Endothelial cell of umbilical vein (primary cell): ENCODE measurements at places on chromosomes 2 and 18. TPM values are rescaled to one million over a fixed set of nuclear protein-coding genes. Genes with fewer than 3 reads are reported as not detected.

GRCh38 chr2:29751390-29751789, 170.0 kb downstream of the ALK start:
- no peak for DNase-seq

DNA sequence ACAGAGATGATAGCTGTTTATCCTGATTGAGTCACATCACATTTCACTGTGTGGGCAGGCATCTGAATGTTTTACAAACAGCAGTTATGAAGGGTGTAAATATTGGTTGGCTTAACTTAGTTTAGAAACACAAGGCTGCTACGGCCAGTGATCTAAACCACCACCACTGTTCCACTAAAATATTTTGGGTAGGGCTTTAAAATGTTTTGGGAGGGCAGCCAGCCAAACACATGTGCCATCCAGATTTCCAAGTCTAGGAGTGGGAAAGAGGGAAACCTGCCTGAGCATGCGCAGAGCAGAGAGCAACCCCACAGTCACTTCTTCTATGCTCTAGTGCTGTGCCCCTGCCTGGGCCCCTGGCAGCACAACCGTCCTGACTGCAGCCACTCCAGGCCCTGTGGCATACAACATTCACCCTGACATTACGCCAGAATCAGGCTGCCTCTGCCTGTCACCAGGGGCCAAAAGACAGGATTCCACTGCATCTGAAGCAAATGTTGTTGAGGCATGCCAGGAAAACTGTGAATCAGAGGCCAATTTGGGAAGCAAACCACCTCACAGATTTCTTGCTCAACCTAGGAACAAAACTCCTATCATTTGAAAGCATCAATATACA, 74.8 kb upstream of the COL5A2 start:
- DNase-seq: no peak

DNA sequence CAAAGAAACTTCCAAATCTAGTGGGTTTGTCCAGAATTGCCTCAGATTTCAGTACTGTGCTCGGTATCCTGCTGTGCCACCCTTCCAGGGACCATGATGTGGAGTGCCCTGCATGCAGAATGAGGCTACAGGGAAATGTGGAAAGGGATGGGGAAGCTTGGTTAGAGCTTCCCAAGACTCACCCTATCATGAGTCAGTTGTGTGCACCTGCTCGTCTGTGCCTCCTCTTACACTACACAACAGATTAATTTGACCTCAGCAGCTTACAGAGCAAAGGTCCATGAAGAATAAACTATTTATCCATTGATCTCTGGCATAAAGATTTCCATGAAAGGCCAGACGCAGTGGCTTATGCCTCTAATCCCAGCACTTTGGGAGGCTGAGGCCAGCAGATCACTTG, 21.3 kb upstream of the NCK2 start:
- DNase-seq: no peak

DNA sequence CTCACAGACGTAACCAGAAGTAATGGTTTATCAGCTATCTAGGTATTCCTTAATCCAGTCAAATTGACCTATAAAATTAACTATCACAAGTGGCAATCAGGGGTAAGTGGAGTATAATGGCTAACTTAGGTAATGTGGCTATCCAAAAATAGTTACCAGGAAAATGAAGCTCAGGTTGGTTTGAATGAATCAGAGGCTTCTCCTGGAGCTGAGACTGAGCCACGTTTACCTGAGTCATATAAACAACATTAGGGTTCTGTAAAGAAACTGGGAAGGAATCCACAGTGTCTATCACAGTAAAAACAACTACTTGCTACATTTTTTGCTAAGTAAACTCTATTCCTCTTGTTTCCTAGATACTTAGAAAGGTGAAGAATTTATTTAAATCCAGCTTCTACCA, 236.0 kb upstream of the SPHKAP start:
- DNase-seq: no peak

DNA sequence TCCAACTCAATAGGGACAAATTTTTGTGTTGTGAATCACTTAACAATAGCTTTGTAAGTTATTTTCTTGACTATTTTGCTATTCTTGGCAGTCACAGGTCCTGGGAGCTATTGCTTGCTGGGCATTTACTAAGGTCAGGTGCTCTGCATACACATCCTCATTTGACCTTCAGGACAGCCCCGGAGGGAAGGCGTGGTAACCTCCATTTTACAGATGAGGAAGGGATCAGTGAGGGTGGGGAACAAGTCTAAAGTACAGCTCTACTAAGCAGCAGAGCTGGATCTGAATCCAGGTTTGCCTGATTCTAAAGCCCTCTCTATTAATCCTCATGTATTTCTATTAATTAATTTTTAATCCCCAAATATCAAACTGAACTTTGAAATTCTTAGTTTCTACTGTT, 58.8 kb downstream of the PTPN2 start:
- DNase-seq: no peak

DNA sequence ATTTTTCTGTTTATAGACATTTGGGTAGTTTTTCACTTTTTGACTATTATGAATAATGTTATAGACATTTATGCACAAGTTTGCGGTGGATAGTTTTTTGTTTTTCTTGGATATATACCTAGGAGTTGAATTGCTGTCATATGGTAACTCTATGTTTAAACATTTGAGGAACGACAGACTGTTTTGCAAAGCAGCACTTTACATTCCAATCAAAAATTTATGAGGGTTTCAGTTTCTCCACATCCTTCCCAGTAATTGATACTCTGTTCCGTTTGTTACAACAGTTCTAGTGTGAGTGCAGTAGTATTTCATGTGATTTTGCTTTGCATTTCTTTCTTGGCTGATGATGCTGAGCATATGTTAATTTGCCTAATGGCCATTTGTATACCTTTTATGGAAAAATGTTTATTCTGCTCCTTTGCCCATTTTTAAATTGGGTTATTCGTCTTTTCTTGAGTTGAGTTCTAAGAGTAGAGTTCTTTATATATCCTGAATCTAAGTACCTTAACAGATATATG, 617.3 kb upstream of the LRATD1 start:
- no peak for DNase-seq

DNA sequence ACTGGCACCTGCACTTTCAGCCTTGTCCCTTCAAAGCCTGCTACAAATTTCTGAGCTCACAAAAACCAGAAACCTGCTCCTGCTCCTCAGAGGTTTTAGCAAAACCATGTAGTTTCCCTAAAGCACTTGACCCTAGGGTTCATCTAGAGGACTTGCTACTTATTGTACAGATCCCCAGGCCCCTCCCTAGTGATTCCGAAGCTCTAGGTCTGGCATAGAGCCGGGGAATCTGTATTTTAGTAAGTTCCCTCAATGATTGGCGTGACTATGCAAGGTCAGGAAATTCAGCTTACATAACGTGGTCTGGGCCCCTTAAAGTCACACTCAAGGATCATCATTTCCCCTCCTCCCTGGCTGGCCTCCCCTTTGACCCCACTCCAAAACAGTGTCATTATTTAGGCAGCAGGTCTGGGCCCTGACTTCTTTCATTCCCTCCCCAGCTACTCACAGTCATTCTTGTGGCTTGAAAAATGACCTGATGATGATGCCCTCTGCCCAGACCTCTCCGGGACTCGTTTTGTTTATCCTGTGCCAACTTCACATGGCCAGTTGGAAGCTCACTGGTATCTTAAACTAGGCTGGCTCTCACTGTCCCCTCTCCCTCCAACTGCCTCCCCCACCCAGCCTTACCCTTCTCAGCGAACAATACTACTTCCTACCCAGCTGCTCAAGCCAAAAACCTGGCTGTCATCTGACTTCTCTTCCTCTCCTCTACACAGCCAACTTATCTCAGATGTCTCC, 36.0 kb downstream of the WDFY1 start:
- peak; percentile 30 for DNase-seq

DNA sequence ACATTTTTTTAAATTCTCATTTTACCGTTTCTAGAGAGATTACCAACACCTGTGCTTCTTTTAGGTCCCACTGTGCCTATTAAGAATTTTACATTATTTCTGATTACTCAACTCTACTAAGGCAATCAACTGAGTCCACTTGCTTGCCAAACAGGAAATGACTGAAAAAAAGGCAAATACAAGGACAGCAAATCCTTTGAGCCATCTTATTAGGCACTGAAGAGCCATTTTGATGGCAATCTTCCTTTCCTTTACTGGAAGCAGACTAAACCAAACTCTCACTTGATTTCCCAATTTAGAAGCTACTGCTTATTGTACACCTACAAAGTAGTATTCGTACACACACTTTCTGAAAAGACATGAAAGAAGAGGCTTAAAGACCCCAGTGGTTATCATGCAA, 121.4 kb upstream of the COL3A1 start:
- peak; percentile 9 for DNase-seq

DNA sequence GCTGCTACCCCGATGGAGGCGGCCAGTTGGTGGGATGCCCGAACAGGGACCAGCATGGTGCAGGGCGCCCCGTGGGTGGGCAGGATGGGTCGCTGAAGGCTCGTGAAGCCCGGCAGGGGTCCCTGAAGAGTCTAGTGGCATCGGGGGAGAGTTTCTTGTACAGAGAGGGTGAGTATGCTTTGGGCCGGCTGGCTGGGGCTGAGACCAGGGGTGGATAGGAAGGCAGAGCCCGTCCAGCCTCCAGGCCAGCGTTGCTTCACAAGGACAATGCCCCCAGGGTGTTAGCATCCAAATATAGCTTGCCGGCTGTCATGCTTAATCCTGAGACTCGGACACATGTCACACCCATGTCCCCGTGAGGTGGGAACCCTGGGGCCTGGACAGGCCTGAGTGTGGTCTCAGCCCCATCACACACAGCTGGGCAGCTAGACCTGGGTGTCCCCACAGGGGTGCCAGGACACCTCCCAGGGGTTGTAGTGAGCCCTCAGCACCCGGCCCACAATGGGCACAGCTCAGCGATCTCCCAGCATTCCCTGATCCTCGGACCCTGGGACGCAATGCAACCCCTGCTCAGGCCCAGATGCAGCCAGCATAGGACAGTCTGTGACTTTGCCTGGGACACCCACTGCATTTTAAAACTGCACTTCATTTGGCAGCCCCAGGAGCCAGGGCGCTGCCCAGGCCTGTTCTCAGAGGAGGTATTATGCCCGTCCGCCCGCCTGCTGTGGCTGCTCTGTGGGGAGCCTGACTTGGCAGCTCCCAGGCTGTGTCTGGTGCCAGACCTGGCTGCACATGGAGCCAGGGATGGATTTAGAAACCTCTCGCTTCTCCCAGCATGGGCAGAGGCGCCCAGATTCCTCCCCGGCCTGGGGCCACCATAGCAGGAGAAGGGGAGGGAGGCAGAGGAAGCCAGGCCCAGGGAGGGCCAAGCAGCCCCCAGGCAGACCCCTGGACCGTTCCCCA, 36.4 kb downstream of the RAMP1 start:
- DNase-seq: no peak

DNA sequence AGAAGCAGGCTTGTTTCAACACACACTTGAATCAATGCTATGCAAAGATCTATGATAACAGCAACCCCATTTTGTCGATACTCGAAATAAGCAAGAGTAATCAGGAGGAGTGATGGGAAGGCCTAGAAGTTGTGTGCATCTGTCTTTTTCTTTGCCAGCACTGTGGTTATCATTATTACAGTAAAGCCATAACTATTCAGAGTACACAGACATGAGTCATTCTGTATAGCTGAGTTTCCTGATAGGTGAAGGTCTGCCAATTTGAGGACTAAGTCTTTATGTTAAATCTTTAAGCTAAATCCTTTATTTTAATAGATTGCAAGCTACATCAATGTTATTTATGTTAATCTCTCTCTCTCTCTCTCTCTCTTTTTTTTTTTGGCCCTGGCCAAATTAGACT, 1344.4 kb upstream of the CELF4 start:
- no peak for DNase-seq

GRCh38 chr2:222535477-222535876, 111.1 kb downstream of the SGPP2 start:
- DNase-seq: no peak

DNA sequence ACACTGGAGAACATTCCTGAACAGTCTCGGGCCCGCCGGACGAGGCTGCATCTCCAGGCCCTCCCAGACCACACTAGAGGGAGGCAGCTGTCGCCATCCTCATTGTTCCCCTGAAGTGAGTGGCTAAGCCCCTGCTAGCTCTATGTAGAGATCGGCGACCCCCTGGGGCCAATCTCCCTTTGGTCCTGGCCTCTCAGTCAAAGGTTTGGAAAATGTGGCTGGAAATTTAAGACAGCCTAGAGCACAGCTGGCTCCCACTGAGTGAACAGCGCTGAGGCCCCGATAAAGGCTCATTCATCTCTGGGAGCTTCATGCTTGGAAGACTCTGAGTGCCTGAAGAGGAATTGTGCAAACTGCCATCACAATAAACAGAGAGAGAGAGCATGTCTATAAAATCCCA, 360.3 kb downstream of the CLIP4 start:
- no peak for DNase-seq

GRCh38 chr2:84427235-84428138, 31.6 kb downstream of the SUCLG1 start:
- DNase-seq: no peak

DNA sequence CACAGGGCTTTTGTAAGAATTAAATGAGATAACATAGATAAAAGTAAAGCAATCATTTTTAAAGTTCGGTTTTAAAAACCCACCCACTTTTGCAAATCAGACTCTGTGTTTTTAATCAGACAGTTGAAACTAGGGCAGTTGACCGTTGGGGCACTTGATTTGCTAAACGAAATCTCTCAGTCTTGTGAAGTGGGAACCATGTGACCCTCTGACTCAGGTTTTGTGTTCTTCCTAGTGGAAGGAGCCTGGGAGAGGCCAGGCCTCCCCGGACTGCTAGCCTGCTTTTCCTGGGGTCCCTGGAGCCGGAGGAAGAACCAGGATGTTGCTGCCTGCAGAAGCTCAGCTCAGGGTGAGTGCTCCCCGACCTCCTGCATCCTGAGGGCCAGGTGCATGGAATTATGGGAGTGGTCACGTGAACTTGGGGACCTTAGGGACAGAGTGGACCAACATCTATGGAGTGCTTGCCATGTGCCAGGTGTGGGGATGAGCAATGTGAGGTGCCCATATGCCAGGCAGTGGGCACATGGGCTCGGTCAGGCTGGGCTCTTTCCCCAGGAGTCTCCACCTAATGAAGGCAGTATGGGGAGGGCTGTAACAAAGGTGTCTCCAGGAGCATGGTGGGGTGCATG, 3.9 kb downstream of the C2orf72 start:
- DNase-seq: no peak

DNA sequence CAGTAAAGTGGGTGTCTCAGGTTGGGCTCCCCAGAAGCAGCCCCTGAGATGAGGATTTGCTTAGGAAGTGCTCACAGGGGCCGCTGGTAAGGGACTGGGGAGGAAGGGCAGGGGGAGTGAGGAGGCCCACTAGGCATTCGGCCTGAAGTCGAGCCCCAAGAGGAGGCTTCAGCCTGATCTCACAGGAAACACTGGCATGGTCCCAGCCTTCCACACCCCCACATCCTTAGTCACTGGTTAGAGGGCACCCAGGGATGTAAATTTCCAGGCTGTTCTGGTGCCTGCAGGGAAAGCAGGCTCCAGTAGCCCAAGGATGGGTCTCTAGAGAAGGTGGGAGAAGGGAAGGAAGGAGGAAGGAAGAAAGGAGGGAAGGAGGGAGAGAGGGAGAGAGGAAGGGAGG, 22.4 kb upstream of the KCNK3 start:
- no peak for DNase-seq

DSEL gene
- total RNA-seq: 4.5 TPM in 2 replicates

KATNAL2 gene
- 1.3 and 1.8 TPM in 2 replicates for total RNA-seq

HRH4 gene
- not detected in 2 replicates for total RNA-seq

HOXD3 gene
- total RNA-seq: 15.3 and 20.9 TPM in 2 replicates

PLA2R1 gene
- total RNA-seq: 14.4 and 15.6 TPM in 2 replicates

SERPINB10 gene
- not detected in 2 replicates for total RNA-seq

TSN gene
- 76.1 and 79.8 TPM in 2 replicates for total RNA-seq

SH2D6 gene
- 0.39 and 0.53 TPM in 2 replicates for total RNA-seq
